ENCODE measurements at places on chromosomes 2 and 18.

GRCh38 chr2:157971702-157972101, 95.6 kb upstream of the ACVR1 start:
- DNase-seq = no peak

DNA sequence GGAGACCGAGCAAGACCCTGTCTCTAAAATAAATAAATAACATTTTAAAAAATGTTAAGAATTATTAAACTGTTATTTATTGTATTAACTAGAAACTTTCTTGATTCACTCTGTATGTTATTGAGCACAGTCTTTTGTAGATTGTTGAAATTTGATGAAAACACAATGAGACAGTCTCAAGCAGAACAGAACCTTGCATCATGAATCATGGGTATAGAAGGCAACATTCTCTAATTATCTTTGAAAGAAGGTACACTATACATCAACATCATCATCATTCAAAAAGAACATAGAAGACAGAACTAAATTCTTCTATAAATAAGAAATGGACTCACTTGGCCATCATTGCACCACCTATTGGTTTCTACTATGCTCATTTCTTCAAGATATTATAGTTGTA, 67.7 kb downstream of the SLC8A1 start:
- no peak for DNase-seq

GRCh38 chr2:48043131-48043700, 136.9 kb upstream of the FBXO11 start:
- no peak for DNase-seq

DNA sequence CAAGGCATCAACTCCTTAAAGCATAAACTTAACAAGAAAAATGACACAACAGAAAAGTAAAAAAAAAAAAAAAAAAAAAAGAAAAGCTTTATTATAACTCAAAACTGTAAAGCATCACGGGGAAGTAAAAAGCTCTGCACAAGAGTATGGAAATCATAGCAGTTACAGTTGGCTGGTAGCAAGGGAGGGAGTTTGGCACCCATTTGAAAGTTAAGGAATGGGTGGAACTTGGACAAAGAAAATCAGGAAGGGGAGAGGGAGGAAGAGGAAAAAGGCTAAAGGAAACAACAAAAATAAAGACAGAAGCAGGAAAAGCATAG, 8.6 kb downstream of the KLF7 start:
- no peak for DNase-seq

- no peak for DNase-seq
Observed at GRCh38 chr2:203685081-203685621, 21.3 kb upstream of the CD28 start.

DNA sequence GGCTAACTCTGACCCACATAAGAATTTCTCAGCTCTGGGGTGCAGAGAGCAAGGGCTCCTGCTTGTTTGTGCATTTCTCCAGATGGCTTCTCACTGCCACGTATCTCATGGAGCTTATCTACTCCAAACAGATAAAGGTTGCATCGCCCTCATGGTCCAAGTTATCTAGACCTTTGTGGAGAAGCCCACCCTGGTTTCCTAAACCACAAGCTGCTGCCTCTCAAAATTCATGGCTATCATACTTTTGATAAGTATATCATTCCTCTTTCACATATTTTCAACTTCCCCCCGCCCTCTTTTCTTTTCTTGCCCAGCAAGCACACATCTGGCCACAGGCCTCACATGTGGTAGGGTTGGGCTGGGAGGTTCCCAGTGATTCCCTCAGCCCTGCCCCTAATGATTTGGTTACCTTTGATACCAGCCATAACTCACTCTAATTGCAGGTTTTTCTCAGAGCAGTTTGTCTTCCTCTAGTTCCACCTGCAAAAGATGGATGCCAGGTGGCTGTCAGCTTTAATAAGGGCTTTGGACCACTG, 146.0 kb downstream of the RHBDD1 start:
- DNase-seq = no peak

DNA sequence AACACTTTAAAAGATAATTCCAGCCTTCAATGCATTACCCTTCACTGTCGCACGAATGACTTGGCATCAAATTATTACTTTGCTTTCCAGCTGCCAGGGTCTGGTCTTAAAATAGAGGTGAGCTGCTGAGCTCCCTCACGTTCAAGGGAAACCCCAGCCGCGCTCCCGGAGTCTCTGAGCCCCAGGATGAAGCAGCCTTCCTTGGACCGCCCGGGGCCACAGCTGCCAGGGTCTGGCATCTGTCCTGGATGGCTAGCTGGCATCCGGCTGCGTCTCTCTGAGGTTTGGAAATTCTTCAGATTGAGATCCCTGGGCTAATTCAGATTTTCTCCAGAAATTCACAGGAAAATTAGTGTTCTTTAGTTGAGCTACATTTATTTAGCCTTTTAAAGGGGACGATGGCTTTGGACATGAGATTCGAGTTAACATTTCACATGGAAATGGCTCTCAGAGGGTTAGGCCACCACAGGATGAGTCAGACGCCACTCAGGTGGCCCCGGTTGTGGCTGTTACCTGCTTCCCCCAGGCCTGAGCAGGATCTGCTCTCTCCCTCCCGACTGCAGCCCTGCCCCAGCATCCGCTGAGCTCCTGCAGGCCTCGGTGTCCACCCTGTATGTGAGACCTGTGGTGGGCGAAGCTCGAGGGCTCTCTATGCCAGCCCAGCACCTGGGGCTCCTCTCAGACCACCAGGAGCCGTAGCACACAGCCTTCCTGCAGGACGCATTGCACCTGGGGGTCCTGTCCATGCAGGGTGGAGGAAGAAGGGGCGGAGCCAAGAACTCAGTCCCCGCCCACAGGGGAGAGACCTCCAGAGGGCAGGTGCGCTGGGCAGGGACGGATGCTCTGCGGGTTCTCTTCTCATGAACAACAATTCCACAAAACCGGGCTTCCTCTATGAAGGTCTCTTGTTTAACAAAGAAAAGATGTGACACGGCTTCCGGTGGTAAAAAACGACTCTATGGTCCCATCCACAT, 255.5 kb downstream of the TWIST2 start:
- DNase-seq = no peak

- DNase-seq = no peak
Observed at GRCh38 chr18:29307231-29307630, 1130.3 kb upstream of the CDH2 start.

GRCh38 chr18:36711014-36711725, 117.6 kb downstream of the TPGS2 start:
- no peak for DNase-seq

DNA sequence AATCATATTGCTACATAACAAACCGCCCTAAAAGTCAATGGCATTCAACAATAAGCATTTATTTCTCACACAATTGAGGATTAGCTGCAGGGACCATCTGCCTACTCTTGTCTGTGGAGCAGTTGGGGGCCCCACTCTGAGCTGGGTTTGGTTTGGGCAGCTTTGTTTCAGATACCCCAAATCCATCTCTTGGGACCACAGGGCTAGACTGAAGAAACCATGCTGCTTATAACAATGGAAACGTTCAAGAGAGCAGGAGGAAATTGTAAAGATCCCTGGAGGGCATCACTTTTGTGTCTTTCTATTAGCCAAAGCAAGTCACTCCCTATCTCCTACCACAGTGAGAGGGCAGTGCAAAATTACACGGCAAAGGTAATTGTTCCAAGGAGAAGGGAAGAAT, 146.5 kb upstream of the MGAT5 start:
- DNase-seq = no peak

- DNase-seq = no peak
Observed at GRCh38 chr18:22934789-22935188, 1.7 kb downstream of the RBBP8 start.

- no peak for DNase-seq
Observed at GRCh38 chr2:31547485-31547884, 33.3 kb downstream of the SRD5A2 start.

- no peak for DNase-seq
Observed at GRCh38 chr2:204877691-204878090, 332.4 kb downstream of the PARD3B start.

DNA sequence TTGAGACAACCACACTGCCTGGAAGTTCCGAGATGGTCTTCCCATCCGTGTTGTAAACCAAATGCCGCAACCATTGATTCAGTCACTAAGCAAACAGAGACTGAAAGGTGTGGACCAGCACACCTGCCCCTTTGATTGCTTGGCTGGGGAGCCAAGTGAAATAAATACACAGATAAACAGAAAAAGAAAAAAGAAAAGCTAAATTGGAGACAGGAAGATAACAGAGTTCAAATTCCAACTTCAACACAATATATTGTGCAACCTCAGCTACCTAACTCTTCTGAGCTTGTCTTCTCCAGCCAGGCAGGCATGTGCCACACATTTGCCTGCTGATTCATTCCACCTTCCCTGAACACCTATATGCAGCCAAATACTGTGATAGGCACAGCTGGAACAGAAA, 110.9 kb downstream of the PID1 start:
- no peak for DNase-seq

GRCh38 chr2:238872628-238873380, 24.9 kb downstream of the TWIST2 start:
- no peak for DNase-seq

DNA sequence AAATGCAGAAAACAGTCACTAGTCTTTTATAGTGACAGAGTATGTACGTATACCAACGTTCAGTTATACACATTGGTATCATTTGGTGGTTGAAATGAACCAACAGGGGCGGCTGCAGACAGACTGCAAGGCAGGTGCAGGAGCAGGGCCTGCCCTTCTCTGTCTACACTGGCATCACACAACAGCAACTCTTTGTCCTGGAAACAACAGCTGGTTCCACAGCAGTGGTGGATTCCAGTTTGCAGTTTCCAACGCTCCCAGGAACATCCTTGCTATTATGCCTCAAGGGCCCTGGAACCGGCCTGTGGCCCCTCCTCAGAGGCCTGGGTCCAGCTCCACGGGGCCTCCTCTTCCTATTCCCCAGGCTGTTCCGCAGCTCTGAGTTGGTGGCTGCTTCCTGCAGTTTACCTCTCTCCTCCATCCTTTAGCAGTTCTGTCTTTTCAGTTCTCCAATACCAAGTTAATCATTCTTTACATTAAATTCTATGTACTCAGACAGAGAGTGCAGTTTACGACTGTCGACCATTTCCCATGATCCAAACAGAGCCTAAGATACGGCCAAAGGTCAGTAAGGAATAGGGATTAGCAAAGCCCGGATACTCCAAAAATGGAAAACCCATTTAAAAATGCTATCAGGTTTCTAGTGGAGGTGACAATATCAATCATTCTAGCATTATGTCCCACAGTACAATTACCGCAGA, 87.8 kb downstream of the NOL10 start:
- DNase-seq = no peak

DNA sequence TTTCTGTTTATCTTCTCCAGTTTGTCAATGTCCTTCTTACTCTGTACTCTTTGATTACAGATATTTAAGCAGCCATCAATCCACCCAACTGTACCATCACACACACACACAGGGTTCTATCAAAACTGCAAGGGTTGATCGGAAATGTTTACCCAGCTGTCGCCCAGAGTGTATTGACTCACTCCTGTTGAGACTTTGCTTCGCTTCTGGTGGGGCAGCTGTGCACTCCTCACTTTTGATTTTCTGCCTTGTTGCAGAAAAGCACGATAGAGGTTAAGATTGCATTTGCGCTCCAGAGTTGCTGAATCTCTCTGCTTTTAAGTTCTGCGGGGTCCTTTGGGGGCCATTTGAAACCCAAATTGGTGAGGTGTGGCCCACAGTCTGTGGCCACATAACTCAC, 216.2 kb downstream of the SETBP1 start:
- no peak for DNase-seq
